HAP-1 (cell line): ENCODE measurements at places on chromosomes 6 and 20.

DNA sequence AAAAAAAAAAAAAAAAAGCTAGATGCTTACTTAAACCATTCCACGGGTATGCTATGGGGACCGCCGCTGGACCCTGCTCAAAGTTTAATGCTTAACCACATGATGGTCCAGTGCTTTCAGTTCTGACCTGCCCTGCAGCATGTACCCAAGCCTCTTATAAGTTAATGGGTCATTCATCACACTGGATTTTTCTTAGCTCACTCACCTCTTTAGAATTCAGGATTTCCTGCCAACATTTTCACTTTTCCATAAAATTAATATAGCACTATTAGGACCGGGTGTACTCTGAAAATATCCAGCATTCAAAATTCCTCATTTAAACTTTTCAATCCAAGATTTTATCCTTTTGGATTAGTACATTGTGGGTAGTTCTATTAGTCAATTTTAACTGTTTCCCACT, 140.8 kb downstream of the ALDH8A1 start:
- no peak for DNase-seq

- no peak for DNase-seq
Observed at GRCh38 chr20:63027922-63028389, 21.2 kb upstream of the BHLHE23 start.

DNA sequence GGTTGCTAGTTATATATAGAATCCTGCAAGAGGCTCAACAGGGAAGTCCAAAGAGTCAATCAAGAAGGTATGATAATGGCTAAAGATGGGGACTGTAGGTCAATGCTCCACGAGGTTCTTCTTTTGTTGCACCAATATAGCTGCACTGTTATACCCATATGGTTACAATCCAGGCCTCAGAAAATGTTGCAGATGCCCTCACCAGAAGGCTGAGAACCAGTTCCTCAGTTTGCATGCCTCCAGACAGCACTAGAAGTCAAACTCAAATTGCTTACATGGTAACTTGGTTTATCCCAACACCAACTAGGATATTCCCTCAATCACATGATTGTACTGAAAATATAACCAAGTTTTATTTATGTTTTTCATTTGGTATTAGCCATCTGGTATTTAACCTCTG, 12.1 kb downstream of the EEF1A1 start:
- DNase-seq: no peak

DNA sequence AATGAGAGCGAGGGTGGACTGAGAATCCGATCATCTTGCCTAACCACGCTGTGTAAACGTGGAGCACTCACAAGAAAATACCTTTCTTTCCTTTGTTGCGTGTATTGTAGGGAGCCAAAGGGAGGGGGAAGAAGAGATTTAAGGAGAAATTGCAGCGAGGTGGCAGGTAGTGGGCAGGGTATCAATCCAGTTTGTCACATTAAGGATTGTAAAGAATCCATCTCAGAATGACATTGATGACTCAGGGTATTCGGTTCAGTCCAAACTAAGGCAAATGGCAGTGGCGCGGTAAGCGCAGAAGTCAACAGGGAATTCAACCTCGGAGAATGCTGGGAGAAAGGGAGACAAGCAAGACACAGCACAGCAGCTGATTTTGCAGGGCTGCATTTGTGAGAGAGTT, 146.2 kb downstream of the ID4 start:
- no peak for DNase-seq

GRCh38 chr6:12657884-12658283, 58.7 kb upstream of the PHACTR1 start:
- no peak for DNase-seq

GRCh38 chr6:105650347-105650746, 247.5 kb upstream of the PREP start:
- DNase-seq: no peak

DNA sequence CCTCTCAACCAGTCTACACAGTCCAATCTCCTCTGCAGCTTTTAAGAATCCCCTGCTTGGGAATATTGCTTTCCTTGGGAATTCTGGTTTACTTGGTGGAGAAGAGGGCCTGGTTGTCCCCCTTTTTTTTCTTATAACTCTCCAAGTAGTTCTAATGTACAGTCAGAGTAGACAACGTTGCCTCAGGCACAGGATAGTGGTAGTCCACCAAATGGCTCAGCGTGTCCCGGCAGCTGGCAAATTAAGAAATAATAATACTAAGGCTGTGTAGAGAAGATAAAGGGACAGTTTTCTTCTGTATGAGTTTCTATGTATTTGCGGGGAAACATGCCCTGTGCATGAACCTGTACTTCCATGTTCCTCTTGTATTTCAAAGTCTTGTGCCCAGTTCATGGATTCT, 145.7 kb upstream of the RREB1 start:
- no peak for DNase-seq

- DNase-seq: no peak
Observed at GRCh38 chr6:28522594-28523240, 3.0 kb upstream of the GPX5 start.

DNA sequence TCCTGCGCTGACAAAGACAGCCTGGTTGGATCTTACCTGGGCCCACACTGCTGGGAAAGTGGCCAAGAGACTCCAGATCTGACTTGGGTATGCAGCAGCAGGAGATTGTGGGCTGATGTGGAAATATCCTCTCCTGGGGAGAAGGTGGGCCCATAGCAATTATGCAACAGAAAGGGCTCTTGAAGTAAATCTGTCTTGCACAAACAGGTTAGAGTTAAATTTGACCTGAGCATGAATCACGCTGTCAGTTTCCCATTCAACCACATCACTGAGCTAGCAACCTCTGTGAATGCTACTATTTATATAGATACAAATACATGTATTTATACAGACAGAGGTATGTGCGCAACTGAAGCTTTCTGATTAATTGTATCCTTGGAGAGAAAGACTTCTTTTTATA, 28.3 kb upstream of the PDYN start:
- DNase-seq: no peak

GRCh38 chr6:47651505-47651944, 46.9 kb upstream of the ADGRF4 start:
- DNase-seq: no peak

DNA sequence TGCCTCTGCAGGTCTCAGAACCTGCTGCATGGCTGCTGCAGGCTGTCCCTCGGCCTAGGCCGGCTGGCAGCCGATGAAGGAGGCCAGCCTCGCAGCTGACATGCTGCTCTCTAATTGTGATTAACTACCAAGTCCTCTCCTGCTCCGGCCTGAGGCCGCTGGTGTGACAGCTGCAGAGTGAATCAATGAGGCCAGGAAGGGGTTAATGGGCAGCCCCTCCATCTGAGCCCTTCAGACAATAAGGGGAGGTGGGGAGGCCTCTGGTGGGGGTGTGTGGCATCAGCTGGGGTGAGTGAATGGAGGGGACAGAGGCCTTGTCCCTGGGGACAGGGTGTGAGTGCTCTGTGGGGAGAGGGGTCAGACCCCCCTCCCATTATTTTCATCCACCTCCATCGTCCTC, 34.4 kb downstream of the SLC52A3 start:
- DNase-seq: no peak

DNA sequence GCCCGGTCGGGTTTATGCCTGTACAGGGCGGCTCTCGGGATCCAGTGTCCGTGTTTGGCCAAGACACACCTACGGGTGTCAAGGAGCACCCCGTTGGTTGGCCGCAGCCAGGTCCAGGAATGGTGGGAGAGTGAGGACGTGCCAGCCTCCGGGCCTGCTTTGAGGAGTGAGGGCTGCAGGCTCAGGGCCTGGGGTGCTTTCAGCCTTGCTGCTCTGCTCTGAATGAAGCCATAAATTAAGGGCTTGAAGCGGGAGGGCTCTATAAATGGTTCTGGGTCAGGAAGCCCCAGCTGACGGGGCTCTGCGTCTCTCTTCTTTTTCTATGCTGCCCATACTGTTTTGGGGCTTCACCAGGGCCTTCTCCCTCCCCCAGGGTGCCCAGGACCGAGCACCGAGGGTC, 15.1 kb downstream of the GATA5 start:
- no peak for DNase-seq

GRCh38 chr20:21707999-21708737, 2.7 kb downstream of the PAX1 start:
- DNase-seq: no peak

DNA sequence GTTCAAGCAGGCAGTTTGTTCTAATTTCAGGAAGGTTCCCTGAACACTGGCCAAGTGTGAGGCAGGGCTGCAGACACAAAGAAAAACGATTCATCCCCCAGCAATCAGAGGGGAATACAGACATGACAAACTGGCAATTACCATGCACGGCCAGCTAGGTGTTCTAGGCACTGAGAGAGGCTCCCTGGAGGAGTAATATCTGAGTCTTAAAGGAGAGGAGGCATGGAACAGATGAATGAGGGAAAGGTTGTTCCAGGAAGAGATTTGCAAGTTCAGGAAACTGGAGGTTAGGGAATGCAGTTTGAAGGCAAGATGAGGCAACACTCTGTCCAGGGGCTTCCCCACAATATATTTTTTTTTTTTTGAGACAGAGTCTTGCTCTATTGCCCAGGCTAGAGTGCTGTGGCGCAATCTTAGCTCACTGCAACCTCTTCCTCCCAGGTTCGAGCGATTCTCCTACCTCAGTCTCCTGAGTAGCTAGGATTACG, 11.1 kb downstream of the RRAGD start:
- DNase-seq: no peak

DNA sequence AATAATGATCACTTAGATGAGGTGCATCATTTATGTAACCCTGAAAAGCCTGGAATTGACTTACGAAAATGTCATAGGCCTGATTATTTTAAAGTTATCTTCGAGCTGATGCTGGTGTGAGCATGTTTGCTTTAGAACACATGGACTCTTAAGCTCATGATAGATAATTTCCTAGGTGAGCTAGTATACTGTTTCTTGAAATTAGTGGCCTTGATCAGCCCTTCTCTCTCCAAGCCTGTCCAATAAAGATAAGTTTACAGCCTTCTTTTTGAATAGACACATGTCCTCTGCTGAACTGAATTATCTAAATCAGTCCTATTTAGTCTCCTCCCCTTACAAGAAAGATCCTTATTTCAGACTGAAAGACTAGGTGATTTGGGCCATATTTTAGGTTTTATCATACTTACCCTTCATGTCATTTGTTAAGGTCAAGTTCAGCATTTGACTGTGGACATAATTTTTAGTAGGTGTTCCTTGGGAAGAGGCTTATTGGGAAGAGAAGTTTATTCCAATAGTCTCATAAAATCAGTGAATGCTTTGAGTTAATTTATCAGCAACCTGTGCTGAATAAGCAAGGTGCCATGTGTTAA, 15.3 kb downstream of the FOXO3 start:
- no peak for DNase-seq

DNA sequence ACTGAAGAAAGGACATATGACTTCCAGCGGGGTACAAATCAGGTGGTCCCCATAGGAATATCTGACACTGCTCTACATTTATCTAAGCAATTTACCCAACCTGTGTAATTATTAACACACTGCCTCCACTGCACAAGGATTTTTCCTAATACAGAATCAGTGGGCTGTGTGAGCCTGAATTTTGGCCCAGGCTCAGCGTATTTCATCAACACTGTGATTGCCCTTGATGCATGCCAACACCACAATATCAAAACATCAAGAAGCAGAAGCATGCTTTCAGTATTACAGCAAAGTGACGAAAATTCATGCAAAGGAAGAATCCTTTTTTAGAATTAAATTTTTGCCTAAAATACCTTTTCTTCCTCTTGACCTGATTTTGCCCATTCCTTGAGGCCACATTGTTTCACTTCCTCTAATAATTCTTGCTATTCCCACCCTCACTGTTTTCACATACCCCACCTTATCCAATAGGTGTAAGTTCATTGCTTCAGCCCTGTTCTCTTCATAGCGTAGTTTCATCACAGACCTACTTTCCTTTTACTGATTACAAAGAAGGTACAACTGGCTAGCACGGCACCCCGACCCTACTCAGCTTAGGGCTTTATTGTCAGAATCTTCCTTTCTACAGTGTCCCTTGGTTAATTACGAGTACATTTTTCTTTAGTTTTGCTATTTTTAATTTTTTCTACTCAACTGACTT, 83.7 kb upstream of the PTCHD4 start:
- no peak for DNase-seq

GRCh38 chr6:105897131-105897530, 189.0 kb upstream of the PRDM1 start:
- no peak for DNase-seq
